ENCODE measurements at places on chromosomes 1 and 21.

- DNase-seq, result no peak
Measured at GRCh38 chr1:232376632-232377493, 253.1 kb downstream of the SIPA1L2 start.

DNA sequence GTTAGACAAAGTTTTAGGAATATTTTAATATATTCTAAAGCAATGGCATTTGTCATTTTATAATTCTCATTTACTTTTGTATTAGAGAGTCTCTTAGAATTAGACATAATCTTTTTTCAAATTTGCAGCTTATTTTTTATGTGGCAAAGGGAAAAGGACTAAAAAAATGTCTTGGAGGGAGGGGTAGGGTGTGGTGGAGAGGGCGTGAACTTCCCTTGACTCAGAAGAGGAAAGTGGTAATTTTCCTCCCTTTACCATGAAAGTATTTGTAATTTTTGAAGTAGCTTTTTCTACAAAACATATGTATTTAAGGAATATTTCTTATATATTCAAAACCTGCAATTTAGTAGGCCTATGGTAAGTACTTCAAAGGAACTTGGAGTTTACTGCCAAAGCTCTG is 6.9 kb upstream of the RABGAP1L start:
- no peak for DNase-seq

- no peak for DNase-seq
Measured at GRCh38 chr1:150173141-150173585, 23.4 kb downstream of the PLEKHO1 start.

GRCh38 chr1:28281608-28282425 is 22.5 kb downstream of the SESN2 start:
- DNase-seq, result no peak

- DNase-seq, result peak; percentile 87
Measured at GRCh38 chr1:173190101-173190936, 16.8 kb downstream of the TNFSF4 start.

DNA sequence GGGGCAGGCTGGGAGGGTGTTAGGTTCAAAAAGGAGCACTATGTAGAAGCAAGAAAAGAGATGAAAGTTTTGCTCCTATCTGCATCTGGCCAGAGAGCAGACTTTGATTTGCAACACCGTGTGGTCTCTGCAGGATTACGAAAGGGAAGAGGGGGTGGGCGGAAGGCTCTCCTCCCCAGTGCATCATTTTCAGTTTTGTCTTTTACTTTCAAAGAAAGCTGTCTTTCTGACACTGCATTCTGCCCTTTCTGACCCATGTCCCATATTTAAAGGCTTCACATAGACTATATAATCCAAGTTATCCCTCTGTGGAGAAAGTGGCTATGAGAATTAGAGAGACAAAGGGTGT is 126.5 kb downstream of the RHOU start:
- no peak for DNase-seq

DNA sequence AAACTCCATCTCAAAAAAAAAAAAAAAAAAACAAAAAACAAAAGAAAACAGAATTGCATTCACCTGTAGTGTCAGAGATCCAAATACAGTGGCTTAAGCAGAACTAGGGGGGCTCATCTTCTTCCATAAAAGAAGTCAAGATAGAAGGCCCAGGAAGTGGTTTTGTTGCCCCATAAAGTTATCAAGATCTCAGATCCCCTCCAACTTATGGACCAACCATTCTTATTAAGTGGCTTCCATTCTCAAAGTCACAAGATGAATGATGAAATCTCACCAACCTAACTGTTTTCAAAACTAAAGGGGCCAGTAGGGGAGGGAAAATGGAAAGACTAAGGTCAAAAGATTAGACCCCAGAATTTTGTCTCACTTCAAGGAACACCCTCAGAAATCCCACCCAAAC is 30.1 kb upstream of the DUSP23 start:
- DNase-seq, result no peak

GRCh38 chr1:176559474-176559873 is 96.5 kb downstream of the PAPPA2 start:
- no peak for DNase-seq

- DNase-seq, result no peak
Measured at GRCh38 chr1:226526801-226527595, 21.6 kb upstream of the STUM start.

DNA sequence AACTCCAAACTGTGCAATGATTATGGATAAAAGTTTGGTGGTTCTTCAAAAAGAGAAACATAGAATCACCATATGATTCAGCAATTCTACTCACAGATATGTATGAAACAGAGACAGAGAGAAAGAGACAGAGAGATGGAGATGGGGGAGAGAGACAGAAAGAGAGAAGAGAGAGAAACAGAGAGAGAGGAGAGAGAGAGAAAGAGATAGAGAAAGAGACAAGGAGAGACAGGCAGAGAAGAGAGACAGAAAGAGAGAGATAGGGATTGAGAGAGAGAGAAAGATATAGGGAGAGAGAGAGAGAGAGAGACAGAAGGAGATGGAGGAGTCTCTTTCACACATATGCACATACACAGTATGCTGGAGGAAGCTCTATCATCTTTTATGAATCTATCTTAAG is 87.8 kb downstream of the DISC1 start:
- no peak for DNase-seq

- no peak for DNase-seq
Measured at GRCh38 chr1:89624314-89624713, 8.6 kb upstream of the LRRC8C start.

- no peak for DNase-seq
Measured at GRCh38 chr21:43989401-43989800, 22.7 kb upstream of the TRAPPC10 start.

GRCh38 chr1:225748529-225748928 is 29.1 kb upstream of the SRP9 start:
- DNase-seq, result no peak

DNA sequence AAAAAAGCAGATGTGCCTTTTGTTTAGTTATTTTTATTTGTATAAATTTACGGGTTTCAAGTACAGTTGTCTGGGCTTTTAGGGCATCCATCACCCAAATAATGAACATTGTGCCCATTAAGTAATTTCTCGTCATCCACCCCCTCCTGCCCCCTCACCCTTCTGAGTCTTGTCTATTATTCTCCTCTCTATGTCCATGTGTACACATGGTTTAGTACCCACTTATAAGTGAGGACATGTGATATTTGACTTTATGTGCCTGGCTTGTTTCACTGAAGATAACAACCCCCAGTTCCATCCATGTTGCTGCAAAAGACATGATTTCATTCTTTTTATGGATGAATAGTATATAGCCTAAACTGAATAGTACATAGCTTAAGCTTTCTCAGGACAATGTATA is 189.2 kb downstream of the ZP4 start:
- no peak for DNase-seq
